ENCODE measurements at places on chromosomes 1 and 21.

DNA sequence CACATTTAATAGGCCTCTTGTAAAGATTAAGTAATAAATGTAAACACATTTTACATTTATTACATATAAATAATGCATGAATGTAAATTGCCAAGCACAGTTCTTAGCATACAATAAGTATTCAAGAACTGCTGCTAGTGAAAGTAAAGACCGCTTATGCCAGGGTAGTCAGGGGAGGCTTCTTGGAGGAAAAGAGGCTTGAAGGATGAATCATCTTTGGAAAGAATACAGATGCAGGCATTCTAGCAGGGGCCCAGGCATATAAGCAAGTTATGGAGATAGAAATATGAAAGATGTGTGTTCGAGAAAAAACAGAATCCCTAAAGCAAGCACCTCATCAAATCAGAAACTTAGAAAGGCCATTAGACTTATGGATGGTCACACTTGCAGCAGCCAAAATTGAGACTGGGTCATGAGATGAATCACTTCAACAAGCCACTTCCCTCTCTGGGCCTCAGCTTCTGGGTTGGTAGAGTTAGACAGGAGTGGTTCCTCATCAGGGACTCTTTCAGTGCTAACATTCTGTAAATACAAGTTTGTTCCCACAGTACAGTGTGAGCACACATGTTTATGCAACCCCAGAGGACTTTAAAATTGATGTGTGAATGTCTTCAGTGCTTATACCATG, 79.8 kb upstream of the ROR1 start:
- no peak for DNase-seq

DNA sequence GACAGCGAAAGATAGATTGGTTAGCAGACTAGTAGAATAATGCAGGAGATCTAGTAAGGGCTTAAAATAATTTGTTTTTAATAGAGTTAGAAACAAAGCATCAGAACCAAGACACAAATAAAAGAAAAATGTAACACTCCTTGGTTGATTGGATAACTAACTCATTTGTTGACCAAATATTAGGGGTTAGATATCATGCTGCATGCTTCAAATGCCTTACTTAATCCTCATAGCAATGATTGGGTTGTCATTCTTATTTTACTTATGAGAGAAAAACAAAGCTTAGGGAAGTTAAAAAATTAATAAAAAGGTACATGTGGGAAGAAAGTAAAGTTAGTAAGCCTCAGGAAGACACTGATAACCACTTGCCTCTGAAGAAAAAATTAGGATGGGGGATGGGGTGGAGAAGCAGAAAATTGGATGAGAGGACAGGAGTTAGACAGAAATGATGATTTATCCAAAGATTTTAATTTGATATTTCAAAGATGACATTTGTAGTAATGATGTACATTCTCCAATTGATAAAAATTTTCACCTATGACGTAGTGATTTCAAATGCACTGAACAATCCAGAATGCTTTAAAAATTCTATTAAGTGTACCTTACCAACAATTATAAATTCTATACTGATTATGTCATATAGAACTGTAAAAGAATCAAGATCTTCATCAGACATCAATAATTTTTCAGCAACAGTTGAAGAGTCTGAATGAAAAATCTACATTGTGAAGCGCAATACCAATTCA, 374.7 kb downstream of the COL11A1 start:
- no peak for DNase-seq

DNA sequence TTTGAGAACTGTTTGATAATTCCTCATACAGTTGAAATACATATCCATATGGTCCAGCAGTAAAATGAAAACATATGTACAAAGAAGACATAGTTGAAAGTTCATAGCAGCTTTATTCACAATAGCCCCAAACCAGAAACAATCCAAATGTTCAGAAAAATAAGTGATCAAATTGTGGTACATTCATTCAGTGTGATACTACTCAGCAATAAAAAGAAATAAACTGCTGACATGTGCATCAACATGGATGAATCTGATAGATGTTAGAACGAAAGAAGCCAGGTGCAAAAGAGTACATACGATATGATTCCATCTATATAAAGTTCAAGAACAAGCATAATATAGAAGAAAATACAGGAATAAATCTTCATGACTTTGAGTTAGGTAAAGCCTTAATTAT, 77.2 kb downstream of the EVI5 start:
- DNase-seq = no peak

DNA sequence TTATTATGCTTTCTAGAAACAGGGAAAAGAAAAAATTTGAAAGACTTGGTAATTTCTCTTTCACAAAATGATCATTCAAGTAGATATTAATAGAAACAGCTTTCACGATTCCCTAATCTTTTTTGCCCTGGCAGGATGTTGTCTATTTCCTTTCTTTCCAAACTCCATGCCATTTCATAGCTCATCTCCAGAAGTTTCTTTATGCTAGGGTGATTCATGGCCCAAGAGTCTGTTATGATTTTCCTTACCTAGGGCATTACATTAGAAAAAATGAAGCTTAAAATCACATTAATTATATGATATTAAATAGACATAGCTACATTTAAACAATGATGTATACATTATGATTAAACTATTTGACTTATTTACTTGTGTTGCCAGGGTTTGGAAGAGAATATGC, 762.1 kb downstream of the LTN1 start:
- DNase-seq = no peak

DNA sequence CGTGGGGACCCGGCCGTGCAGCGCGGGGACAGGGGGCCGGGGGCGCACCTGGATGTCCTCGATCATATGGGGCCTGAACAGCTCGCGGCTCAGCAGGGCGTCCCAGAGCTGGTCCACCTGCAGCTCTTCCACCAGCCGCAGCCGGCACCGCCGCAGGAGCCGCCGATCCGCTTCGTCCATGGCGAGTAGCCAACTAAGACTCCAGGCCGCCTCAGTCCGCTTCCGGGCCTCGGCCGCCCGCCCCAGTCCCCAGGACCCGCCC, at the start of gene CASP9:
CASP9 (minus strand) TSS at position 195 of the 262 bp plus-strand sequence; CDS start at position 180, 15 bp downstream.
- no peak for DNase-seq

- DNase-seq = no peak
Observed at GRCh38 chr1:234879147-234880080, 249.2 kb downstream of the TOMM20 start.

DNA sequence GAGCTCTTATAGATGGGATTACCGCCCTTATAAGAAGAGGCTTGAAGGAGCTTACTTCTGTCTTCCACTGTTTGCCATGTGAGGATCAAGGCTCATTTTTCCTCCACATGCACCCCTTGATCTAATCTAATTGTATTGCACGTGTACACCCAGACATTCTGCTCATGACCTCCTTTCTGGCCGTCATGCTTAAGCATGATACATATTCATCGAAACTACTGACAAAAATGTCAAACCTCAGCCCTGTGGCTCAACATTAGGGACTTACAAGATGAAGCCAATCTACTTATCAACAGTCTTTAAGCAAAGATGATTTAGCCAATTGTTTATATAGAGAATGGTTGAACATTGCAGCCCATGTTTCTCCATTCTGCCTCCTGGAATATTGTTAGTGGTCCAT, 127.6 kb downstream of the XCL2 start:
- DNase-seq = no peak

DNA sequence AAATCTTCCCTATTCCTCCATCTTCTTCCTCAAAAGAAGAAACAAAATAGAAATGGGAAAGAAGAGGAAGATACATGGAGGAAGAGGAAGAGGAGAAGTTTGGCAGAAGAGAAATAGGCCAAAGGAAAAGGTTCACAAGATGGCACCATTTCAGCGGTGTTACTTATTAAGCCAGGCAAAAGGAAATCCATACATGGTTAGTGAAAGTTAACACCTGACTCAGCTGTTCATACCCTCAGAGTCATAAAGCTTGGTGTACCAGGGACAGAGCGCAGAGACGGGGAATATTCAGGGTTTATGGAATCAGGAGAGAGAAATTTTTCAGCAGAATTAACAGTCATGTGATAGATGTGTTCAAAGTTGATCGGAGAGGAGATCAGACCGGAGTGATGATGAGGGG, 70.6 kb downstream of the COQ8A start:
- DNase-seq = no peak

- DNase-seq = no peak
Observed at GRCh38 chr1:30191154-30191702, 532.2 kb downstream of the MATN1 start.

GRCh38 chr1:151916726-151917370, 7.5 kb upstream of the THEM4 start:
- DNase-seq = no peak

- no peak for DNase-seq
Observed at GRCh38 chr1:33007190-33008050, 29.3 kb downstream of the AK2 start.

DNA sequence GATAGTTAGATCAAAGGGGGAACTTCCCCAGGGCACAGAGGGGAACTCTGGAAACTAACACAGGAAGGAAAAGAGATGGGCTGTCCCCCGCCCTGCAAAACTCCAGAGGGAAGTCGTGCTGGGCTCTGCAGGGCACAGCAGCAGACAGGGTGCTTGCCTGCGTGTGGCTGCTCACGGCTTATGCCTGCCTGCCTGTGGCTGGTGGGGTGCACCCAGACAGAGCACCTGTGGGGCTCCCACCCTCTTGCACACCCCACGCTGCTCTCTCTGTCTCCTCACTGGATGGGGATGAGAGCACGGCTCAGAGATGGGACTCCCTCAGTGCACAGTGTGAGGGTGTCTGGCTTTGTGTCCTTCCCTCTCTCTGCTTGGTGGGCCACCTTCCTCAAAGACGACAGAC, 13.5 kb upstream of the ETV3L start:
- no peak for DNase-seq

GRCh38 chr1:62905309-62905708, 121.4 kb downstream of the ATG4C start:
- no peak for DNase-seq

DNA sequence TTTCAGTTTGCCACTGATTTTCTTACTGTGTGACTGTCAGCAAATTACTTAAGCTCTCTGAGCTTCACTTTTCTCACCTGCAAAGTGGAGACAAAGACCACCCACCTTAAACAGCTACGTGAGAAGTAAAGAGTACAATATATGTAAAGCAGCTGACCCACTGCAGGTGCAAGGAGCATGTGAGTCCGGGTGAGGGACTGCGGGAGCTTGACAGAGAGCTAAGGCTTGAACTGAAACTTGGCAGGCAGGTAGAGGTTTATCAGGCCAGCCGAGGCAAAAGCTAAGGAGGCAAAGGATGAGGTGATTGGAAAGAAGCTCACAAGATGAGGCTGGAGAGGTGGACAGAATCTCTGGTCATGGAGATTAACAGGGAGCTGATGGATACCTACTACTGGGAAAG, 36.6 kb downstream of the NIBAN1 start:
- no peak for DNase-seq

DNA sequence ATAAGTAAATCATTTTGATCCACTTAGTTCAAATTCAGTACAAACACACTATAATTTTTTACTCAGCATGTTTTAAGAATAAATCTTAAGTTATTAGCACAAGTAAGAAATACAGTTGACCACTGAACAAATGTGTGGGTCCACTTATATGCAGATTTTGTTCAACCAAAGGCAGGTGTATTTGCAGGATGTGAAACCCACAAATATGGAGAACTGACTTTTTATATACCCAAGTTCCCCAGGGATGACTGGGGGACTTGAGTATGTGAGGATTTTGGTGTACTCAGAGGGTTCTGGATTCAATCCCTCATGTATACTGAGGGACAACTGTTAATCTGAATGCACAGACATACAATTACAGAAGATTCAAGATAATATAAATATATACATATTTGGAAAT, 25.7 kb upstream of the ERICH3 start:
- DNase-seq = no peak

GRCh38 chr1:182835806-182836205, 3.3 kb upstream of the DHX9 start:
- no peak for DNase-seq

GRCh38 chr1:236896716-236897115, 101.6 kb downstream of the MTR start:
- DNase-seq = no peak

GRCh38 chr1:12029720-12030339, 10.5 kb downstream of the MIIP start:
- no peak for DNase-seq

GRCh38 chr1:43924516-43924915, 9.1 kb upstream of the ARTN start:
- no peak for DNase-seq

- DNase-seq = no peak
Observed at GRCh38 chr1:165129568-165130164, 226.8 kb downstream of the LMX1A start.

DNA sequence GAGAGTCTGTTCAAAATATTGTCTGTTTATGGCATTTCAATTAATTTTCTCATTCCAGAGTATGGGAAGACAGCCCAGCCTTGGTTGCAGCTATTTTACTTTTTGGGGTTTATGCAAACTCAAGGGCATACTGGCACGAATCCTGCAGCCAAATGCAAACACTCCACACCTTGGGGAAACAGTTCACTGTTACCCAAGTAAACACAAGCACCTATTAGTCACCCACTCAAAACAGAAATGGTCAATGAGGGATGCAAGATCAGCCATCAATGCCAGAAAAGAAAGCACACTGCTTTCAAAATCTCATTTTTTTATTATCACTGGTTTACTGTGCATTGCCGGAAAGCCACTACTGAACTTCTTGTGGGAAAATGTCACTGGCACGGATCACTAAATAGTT, 170.6 kb downstream of the RUNX1 start:
- no peak for DNase-seq

GRCh38 chr1:151616505-151616849, 4.6 kb downstream of the SNX27 start:
- no peak for DNase-seq

DNA sequence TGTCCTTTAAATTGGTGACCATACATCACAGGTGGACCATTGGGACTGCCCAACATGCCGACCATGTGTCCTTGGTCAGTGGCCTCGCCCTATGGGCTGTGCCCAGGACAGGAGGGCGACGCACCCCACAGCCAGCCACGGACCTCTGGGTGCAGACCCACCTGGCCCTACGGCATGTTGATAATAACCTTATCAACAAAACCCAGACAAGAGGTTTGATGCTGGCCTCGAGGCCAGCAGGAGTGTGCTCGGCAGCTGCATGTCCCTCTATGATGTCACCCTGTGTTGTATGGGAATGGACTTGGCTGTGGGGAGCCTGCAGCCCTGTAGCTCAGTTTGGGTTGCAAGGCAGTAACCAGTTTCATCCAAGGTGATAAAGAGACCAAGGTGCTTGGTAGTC, 32.1 kb downstream of the SLC37A1 start:
- DNase-seq = no peak

- no peak for DNase-seq
Observed at GRCh38 chr1:11797525-11798216, 8.1 kb downstream of the MTHFR start.

DNA sequence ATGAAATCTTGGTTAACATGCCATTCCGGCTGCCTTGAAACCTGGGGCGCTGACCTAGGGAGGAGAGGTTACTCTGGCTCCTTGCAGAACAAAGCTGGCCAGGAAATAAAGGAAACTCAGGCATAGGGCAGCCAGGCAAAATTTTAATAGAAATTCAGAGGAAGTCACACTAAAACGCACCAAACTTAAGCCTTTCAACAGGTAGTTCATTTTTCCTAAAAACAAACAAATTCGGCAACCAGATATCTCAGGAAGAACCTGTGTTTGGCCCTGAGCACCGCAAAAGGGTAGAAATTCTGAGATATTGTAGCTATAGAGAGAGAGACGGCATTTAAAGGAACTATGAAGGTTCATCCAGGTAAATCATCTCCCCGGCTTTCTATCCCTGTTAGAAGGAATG, 13.1 kb downstream of the LYST start:
- DNase-seq = no peak
